ENCODE measurements at places on chromosomes 16 and 17.
A peak's percentile ranks its signal among the peaks of the same experiment; 100 is the strongest.

- DNase-seq: no peak
These were observed 209.0 kb downstream of the RGS9 start for GRCh38 chr17:65346166-65346565.

DNA sequence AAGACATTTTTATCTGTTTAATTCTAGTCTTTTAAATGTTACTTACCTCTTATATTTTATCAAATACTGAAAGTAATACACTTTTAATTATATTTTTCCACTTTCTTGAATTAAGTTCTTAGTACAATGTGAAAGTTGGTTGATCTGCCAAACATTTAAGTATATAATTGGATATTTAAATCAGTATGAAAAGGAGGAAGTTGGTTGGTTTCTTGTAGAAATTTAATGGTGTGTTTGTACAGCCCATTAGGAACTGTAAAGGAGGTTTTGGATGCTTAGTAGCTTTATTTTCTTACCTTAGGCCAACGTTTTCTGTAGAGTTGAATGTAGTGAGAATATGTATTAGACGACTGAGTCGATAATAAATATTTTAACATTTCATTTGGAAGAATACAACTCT is 5.4 kb downstream of the NFATC3 start:
- no peak for DNase-seq

DNA sequence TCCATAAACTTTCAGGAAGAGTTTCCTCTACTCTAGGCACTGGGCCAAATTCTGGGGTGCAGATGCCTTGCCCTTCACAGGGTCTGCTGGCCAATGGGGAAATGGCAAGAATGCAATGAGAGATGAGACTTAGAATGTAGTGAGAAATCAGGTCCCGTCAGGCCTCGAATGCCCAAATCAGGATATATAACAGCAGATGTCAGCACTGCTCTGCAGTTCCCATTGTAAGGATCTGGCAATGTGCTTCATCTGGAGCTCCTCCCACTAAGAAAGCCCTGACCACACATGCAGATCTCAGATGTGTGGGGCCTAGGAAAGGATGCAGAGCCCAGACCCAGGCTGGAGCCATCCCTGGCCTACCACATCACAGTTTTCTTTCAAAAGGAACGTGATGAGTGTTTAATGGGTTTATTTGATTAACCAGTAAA is 13.9 kb upstream of the LPCAT2 start:
- DNase-seq: peak; percentile 72

DNA sequence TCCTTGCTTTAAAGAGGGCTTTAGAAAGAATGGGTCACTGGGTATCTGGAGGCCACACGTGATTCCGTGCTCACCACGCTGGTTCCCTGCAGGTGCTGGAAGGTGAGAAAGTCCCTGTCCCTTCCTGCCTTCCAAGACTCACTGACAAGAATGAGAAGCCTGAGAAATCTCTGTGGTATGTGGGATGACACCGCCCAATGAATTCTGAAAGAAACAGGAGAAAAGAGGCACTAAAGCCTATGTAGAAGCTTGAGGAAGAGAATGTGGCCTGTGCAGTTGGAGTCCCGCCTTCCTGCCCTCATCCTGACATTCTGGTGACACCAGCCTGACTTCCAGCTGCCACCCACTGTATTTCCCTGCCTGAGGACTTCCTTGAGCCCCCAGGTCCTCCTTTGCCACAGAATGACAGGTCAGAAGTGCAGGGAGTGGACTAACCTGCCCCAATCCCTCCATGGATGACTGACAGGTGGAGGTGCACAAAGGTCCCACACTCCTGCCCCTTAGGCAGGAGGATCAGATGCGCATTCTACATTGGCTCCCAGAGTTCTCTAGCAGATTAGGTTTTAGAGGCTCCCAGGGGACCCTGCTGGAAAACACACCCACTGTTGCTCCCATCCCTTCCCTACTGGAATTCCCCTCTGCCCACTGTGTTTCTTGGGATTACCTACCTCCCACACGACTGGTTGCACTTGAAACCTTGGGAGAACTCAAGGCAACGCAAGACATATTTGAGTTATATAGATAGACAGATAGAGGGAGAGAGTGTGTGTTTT is 38.6 kb upstream of the TENT4B start:
- no peak for DNase-seq

DNA sequence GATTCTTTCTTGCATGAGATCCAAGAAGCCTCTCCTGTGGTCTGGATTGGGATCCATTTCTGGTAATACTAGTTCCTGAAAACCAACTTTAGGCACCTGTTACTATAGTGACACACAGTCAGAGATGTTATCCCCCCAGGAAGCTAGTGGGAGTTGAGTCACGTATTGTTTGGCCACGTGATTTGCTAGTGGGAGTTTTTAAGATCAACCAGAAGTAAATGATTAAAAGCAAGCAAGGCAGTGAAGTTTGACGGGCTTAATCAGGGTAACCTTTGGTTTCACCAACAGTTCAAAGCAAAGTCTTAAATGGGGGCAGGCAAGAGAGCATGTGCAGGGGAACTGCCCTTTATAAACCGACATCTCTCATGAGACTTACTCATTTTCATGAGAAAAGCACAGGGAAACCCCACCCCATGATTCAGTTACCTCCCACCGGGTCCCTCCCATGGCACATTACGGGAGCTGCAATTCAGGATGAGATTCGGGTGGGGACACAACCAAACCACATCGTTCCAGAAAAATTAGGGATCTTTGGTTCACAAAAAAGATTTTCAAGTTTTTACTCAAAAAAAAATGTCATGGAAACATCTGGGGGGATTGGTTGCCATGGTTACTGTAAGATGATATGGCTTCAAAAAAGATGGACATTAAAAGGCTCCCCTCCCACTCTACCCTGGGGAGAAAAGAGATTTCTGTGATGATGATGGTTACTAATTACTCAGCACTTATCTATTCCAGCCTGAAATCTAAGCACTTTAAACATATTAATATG is 483.1 kb upstream of the ERCC4 start:
- peak; percentile 32 for DNase-seq

- DNase-seq: no peak
These were observed 344.9 kb downstream of the CPPED1 start for GRCh38 chr16:12458591-12459358.

DNA sequence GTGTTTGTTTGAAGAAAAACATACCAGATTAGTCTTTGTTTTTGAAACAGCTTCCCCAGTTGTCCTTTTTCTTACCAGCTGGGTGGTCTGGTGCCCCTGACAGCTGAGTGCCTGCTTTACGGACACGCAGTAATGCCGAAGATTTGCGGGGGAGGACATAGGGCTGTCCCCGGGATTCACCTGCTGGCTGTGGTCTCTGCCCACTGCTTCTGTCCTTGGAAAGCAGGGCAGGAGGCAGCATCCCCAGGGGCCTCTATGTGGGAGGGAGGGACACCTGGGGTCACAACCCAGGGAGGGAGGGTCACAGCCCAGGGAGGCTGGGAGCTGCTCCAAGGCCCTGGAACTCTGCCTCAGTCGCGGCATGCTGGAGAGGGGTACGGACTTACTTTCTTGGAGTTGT is 221.7 kb downstream of the NTN1 start:
- no peak for DNase-seq

GRCh38 chr17:32673964-32674363 is 187.2 kb downstream of the CDK5R1 start:
- DNase-seq: no peak

DNA sequence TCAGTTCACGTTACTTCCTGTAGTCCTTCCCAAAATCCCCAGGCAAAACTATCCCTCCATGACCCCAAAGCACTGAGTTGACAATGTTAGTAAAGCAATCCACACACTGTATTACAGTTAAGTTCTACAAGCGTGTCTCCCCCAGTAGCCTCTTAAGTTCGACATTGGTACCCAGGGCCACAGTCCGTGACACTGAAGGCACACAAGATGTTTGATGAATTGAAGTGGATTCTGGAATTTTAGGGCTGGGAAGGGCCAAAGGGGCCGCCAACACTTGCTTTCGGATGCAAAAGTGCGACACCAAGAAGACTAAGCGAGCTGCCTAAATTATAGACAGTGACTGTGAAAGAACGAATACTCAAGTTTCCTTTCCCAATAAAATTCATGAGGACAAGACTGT is 1.5 kb downstream of the VPS35 start:
- DNase-seq: no peak

GRCh38 chr16:50889276-50889675 is 147.4 kb downstream of the CYLD start:
- no peak for DNase-seq

GRCh38 chr16:82882982-82883835 is 256.4 kb downstream of the CDH13 start:
- DNase-seq: no peak

DNA sequence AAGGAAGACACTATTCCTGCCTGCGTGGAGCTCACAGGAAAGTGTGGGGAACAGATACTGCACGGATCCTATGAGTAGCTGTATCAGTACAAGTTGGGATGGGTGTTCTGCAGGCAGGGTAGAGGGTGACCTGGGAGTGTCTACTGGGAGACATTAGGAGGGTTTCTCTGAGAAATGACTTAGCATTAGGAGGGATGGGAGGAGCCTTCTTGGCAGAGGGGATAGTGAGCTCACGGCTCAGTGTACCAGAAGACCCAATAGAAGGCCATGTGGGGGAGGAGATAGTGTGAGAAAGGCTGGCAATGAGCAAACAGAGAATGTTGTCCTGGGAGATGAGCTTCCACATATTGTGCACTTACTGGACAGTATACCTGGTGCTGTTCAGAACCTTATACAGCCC is 109.1 kb downstream of the MSI2 start:
- DNase-seq: no peak

DNA sequence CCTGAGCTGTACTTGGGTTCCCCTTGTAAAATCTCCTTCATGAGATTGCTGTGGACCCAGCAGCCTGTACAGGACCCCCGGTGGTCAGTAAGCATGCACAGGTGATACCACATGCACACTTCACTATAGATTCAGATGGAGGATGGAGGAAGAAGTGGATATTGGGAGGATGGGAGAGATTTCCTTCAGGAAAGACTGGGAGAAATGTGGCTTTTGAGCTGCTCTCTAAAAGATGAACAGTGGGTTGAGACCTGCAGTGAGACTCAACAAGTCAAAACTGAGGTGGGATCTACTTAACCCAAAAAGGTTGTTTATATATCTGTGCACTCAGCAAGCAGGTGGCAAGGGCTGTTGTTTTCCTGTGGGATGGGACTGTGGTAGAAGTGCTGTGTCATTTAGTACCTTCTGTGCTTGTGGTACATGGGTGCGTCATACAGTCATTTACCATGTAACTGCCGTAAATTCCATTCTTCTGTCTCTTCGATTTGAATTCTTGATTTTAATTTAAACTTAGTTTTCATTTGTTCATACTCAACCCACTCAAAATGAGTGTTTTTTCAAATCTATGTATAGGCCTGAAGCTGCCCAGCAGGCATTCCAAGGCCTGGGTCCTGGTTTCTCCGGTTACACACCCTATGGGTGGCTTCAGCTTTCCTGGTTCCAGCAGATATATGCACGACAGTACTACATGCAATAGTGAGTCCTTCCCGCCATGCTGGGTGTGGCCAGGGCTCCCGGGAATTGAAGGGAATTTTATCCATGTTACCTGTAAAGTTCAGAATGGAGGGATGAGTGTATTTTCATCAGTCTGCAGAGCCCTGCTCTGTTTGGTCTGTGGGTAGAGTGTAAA is 6.9 kb downstream of the HERPUD1 start:
- DNase-seq: no peak

GRCh38 chr17:34653511-34653910 is 74.1 kb downstream of the TMEM132E start:
- peak; percentile 28 for DNase-seq

DNA sequence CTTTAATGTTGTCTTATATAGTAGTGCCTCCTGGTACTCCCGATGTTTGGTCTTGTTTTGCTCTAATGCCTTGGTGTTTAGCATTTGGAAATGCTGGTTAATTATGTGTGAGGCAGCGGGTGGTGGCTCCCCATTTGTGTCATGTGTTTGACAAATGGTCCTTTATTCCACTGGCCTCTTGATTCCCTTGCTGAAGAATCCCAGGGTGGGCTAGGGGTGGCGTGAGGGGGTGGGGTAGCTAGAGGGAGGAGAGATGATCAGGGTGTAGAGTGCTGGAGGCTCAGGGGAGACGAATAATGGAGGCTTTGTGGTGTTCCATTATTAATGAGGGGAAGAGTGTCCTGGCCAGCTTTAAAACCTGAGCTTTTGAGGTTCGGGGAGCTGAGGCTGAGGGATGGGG is 5.4 kb downstream of the DYNLL2 start:
- DNase-seq: no peak

DNA sequence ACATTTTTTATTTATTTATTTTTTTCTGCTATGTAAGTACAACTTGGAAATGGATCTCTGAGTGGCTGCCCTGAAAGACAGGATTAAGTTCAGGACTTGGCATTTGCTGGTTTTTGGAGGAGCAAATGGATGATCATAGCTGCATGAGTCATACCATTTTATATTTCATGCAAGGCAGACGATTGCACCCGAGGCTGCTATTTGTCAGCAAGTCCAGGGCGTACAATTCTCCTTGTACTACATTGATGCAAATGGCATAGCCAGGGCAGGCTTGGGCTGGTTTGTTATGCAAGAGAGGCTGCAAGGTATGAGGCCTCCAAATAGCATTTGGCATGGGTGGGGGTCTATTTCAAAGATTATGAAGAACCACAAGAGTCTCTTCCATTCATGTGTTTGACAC is 81.2 kb upstream of the CACNG3 start:
- no peak for DNase-seq

DNA sequence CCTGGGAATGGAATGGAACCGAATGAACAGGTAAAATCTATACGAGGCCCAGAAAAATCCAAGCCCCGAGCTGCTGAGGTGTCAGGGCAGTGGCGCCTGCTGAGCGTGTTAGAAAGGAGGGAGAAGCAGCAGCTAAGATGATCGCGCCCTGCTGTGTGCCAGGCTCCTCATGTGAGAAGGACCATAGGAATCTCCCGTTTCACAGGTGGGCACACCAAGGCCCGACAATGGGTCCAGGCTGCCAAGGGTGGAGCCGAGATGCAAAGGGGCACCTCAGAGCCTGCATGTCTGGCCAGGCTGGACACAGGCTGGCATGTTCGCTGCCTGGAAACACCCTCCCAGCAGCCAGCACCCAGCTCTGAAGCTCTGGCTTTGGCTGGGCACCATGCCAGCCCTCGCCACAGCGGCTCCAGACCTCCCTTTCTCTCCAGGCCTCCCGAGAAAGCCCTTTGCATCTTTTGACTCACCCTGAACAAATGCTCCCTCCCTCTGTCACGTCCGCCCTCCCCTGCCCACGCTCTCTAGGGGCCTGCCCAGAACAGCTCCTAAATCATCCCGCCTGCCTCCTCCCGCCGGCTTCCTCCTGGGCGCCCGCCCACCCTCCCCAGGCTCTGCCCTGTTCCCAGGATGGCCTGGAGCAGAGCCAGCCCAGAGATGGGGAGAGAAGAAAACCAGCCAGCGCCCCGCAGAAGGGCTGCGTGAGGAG is 217.8 kb upstream of the GSE1 start:
- peak; percentile 86 for DNase-seq

GRCh38 chr17:73533781-73534180 is 110.5 kb downstream of the SDK2 start:
- no peak for DNase-seq

Measured in urinary bladder (tissue), 4 donors.